8988T (cell line): ENCODE measurements at places on chromosomes 4 and X.

- peak; percentile 10 for DNase-seq
These were observed 447.5 kb upstream of the RASGEF1B start for GRCh38 chr4:81919223-81919622.

- no peak for DNase-seq
These were observed 91.7 kb downstream of the PHOX2B start for GRCh38 chr4:41656572-41657520.

- DNase-seq: no peak
These were observed 6.3 kb downstream of the UBA6 start for GRCh38 chr4:67694662-67695061.

GRCh38 chrX:42247241-42247640 is 323.9 kb upstream of the CASK start:
- no peak for DNase-seq

DNA sequence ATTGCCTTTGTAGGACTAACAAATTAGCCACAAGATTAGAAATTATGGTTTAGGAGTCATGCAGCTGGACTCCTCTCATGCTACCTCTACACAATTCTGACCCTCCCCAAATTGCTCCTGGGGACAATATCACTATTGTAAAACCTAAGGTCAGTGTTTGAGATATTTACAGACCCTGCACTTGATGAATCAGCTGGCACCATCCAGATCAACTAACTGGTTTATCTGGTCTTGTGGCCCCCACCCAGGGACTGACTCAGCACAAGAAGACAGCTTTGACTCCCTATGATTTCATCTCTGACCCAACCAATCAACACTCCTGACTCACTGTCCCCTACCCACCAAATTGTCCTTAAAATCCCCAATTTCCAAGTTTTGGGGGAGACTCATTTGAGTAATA is 192.4 kb downstream of the STPG2 start:
- DNase-seq: no peak

DNA sequence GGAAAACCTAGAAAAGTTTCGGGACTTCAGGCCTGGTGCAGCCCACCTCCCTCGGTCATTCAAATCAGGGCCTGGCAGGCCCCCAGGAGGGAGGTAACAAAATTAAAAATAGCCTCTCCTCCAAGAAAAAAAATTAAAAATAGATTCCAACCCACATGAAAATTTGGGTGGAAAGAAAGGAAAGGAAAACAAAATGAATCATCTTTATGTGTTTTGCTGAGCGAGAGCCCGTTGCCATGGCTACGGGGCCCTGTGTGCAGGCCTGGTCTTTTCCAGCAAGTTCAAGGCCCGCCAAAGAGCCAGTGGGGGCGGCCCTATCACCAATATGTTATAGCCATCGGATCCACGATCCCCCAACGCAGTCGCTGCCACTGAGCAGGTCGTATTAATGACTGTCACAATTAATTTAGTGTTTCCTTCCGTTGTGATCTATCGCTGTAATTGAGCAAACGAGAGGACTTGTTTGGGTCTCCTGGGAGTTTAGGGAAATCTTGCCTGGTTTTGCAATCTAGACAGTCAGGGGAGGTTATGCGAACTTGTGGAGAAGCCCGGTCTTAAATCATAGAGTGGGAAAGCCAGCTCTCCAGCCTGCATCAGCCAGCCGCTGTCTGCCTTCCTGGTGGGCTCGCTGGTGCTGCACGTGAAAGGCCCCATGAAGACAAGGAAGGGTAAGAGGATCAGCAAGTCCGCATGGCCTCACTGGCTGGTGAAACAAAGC is 452.4 kb downstream of the BCOR start:
- no peak for DNase-seq

DNA sequence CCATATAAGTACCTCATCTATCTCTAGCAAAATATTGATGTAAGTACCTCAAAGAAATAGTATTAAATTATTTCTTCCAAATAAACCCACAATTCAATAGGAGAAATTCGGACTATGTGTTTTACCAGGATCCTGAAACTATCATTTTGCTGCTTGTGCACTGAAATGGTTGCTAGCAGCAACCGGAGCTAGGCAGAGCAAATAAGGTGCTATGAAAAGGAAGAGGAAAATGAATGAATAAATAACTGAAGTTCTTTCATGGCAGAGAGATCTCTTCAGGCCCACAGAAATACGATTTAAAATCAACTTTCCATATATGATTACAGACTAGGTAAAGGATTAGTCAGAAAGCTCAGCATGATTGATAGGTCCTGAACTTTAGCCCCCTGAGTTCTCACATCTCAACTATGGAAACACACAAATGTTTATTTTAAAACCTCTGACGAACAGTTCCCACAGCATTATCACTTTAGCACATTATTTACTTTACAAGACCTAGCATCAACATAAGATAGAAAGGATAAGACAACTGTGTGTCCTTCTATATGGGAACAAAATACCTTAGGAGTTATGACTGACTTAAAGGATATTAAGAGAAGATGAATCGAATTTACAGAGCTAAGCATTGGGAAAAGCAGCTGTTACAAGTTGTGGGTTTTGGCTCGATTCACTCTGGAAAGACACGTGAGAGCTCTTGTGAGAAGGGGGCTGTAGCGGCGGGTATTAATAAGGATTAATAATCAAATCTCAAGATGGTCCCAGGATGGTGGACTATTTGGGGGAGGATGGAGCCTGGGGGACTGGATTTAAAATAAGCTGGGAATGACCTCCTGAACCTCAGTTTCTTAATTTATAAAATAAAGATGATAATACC is 104.3 kb downstream of the CORIN start:
- no peak for DNase-seq

GRCh38 chr4:803884-804283 is 22.0 kb downstream of the CPLX1 start:
- no peak for DNase-seq
